Tibial nerve (tissue), 4 donors: ENCODE measurements at places on chromosomes 12 and 14. TPM values are rescaled to one million over a fixed set of nuclear protein-coding genes. Genes with fewer than 3 reads are reported as not detected.

- H3K27ac ChIP-seq, result no peak overlapping the region
- no peaks in the 10 kb centered on the region for H3K27me3 ChIP-seq
- no peak overlapping the region for H3K4me3 ChIP-seq
- H3K4me1 ChIP-seq, result no peaks in the 10 kb centered on the region
- no peak for DNase-seq
Observed at GRCh38 chr12:124963211-124963610, 25.7 kb downstream of the DHX37 start.

GRCh38 chr12:87720967-87721366 is 308.2 kb downstream of the C12orf50 start:
- H3K4me1 ChIP-seq, result no peaks in the 10 kb centered on the region
- H3K36me3 ChIP-seq, result no peaks in the 10 kb centered on the region
- no peaks in the 10 kb centered on the region for H3K27me3 ChIP-seq
- DNase-seq, result no peak

- peak overlapping the region; percentile 77 for H3K4me3 ChIP-seq
- H3K4me1 ChIP-seq, result no peaks in the 10 kb centered on the region
- peak overlapping the region; percentile 83 for H3K27ac ChIP-seq
- no peaks in the 10 kb centered on the region for H3K36me3 ChIP-seq
Observed at GRCh38 chr12:31325524-31325875, 450 bp downstream of the SINHCAF start.

DNA sequence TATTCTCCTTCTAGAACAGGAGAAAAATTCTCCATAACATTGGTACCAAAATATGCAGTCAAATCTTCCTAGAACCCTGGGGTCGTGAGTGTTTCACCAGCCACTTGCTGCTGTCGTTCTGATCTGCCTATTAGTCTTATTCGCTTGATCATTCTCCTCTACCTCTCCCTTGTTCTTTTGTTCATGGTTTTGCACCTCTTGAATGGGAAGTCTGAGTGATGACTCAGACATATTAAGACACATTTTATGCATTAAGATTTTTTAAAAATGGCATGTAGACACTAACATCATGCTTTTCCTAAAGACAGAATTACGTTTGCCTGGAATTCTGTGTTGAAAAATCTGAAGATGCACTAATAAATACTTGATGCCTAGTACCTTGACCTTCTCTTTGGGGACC is 159.2 kb upstream of the LRIG3 start:
- H3K27ac ChIP-seq, result no peak overlapping the region
- no peaks in the 10 kb centered on the region for H3K27me3 ChIP-seq
- no peak overlapping the region for H3K4me3 ChIP-seq
- no peaks in the 10 kb centered on the region for H3K4me1 ChIP-seq

GRCh38 chr12:84198294-84198946 is 714.2 kb downstream of the SLC6A15 start:
- DNase-seq, result no peak
- no peak overlapping the region for H3K27ac ChIP-seq
- no peaks in the 10 kb centered on the region for H3K4me1 ChIP-seq
- no peaks in the 10 kb centered on the region for H3K36me3 ChIP-seq
- H3K27me3 ChIP-seq, result no peaks in the 10 kb centered on the region

- H3K36me3 ChIP-seq, result no peaks in the 10 kb centered on the region
- no peak overlapping the region for H3K4me3 ChIP-seq
- no peak overlapping the region for H3K27ac ChIP-seq
- no peaks in the 10 kb centered on the region for H3K4me1 ChIP-seq
- no peak for DNase-seq
Observed at GRCh38 chr12:105279460-105280056, 43.6 kb upstream of the APPL2 start.

DNA sequence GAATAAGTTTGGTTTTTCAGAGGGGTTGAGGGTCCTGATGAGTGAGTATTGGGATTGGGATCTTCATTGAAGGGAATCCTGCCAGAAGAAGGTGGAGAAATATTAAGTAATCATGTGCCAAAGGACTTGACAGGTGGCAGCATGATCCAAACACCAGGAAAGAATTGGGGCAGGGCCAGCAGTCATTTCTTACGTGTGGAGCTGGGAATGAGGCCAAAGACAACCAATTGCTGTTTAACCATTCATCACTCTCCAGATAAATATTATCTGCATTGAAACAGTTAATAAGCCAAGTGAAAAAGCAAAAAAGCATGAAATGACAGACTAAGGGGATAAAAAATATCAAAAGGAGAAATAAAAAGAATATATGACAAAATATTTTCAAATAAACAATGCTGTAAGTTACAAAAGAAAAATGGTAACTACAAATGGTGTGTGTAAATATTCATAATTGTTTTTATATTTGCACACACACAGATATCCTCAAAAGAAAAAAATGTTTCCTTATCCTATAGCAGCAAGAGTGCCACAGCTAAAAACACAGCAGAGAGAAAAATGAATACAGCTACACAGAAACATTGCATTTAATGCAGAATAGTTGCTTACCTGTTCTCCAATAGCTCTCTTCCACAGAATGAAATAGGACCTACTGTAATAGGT is 26.2 kb downstream of the C2CD5 start:
- no peak overlapping the region for H3K27ac ChIP-seq
- no peak overlapping the region for H3K4me3 ChIP-seq
- no peaks in the 10 kb centered on the region for H3K36me3 ChIP-seq
- no peak for DNase-seq

DNA sequence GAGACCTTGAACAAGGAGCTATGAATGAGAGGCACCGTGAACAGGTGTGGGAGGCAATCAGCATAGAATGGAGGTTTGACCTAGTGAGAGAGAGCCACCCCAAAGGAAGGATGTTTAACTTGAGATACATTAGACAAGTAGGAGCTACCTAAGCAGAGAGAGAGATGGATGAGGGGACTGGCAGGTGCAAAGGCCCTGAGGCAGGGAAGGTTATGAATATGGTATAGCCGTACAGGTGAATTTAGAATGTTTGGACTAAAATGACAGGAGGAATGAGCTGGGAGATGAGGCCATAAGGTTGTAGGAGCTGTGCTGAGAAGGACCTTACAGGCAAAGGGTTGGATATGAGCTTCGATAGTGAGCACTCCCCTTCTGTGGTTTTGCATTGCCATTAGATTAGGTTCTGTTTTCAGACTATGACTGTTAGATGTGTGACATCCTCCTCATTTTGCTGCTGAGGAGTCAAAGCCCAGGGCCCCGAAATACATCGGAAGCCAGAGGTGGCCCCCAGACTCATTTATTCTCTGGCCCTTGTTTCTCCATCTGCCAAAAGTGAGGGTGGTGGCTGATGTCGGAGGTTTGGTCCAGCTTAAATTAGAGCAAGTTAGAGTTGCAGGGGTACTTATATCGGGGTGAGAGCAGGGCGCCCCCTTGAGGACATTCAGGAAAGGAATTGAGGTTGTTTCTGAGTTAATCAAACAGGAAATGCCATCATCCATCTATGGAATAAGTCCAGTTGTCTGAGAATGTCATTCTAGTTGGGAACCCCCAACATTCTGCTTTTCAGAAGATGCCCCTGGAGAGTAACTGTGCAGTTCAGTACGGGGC is 29.4 kb downstream of the SLC24A4 start:
- no peak for DNase-seq
- no peaks in the 10 kb centered on the region for H3K36me3 ChIP-seq
- H3K4me1 ChIP-seq, result no peaks in the 10 kb centered on the region
- H3K27ac ChIP-seq, result no peak overlapping the region

- DNase-seq, result no peak
- no peaks in the 10 kb centered on the region for H3K27me3 ChIP-seq
- no peaks in the 10 kb centered on the region for H3K4me1 ChIP-seq
Observed at GRCh38 chr14:77508249-77508648, 9.6 kb upstream of the ISM2 start.

DNA sequence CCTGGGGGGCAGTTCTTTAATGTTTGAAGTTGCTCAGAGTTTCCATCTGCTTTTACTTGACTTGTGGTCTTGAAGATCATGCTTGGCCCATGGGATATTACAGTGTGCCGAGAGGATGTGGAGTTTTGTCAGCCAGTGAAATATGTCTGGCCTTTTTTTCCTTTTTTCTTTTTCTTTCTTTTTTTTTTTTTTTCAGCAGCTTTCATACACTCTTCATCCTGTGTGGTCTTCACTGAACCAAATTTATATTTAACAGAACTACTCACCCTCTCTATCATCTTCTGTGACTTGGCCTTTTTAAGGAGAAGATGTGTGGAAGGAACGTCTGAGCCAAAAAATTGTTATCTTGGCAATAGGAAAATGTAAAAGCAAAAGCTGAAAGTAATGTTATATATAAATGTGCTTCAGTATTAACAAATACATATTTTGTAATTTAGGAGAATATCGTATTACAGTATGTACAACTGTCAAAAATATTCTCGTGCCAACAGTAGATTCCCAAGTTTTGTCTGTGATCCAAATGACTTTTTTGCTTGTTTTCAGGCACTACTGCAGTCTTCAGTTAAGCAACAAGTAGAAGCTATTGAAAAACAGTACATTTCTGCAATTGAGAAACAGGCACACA is 200.6 kb downstream of the CCDC91 start:
- no peak overlapping the region for H3K27ac ChIP-seq
- DNase-seq, result peak; percentile 7

GRCh38 chr12:10151621-10152020 is 20.3 kb downstream of the OLR1 start:
- DNase-seq, result no peak
- peaks cover 6% of the 10 kb centered on the region for H3K4me1 ChIP-seq
- H3K27ac ChIP-seq, result no peak overlapping the region
- H3K36me3 ChIP-seq, result no peaks in the 10 kb centered on the region
- H3K27me3 ChIP-seq, result no peaks in the 10 kb centered on the region

GRCh38 chr12:33634544-33634943 is 194.9 kb upstream of the SYT10 start:
- no peaks in the 10 kb centered on the region for H3K36me3 ChIP-seq
- no peak for DNase-seq
- no peak overlapping the region for H3K27ac ChIP-seq
- no peaks in the 10 kb centered on the region for H3K27me3 ChIP-seq

RAPGEF3 gene
- 47.3 TPM for total RNA-seq
